ENCODE measurements at places on chromosomes 6 and 20.

DNA sequence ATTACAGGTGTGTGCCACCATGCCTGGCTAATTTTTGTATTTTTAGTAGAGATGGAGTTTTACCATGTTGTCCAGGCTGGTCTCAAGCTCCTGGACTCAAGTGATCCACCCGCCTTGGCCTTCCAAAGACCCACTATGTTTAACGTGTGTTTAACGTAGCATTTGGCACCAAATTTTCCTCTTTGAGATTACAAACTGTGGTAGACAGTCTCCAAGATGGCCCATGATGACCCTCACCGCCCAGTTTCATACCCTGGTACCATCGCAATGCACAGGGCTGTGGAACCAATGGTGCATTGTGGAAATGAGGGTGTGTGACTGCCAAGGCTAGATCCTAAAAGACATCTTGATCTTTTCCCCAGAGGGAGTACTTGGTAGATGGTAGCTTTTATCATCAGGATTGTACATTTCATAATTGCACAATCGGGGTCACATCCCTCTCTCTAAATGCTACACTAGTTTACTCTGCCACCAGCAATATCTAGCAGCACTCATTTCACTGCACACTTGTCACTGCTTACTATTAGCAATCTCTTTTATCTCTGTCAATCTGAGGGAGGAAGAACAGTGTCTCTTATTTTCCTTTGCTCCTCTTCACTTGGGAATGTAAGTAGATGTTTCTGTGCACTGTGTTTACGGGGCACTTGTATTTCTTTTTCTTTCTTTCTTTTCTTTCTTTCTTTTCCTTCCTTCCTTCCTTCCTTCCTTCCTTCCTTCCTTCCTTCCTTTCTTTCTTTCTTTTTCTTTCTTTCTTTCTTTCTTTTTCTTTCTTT lies 96.9 kb downstream of the NOL4L start:
- DNase-seq: no peak

DNA sequence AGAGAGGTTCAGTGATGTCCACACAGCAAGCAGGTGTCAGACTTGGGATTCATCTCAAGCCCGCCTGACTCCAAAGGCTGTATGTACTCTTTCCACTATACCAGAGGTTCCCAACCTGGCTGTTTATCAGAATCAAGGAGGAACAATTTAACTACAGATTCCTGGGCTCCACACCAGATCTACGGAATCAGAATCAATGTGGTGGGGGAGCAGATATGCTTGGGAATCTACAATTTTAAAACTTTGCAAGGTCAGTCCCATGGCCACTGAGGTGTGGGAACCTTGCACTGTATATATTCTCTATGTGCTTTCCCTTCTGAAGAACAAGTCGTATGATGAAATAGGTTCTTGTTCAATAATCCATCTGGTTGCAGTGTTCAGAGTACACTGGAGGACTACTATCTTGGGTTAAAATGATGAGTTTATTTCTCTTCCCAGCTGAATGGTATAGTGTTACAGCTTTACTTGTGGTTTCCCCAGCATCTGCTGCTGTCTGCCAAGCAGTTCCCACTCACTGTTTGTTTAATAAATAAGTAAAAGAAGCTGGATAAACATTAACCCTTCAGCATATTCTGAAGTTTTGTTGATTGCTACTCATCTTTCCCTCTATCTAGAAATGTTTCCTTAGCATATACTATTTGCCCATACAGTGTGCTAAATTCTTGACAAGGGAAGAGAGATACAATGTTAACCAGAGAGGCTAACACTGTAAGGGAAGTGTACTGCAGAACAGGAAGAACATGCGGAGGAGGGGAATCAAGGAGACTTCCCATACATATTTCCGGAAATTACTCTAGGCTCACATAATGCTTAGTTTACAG lies 9.9 kb downstream of the TTI1 start:
- DNase-seq: peak; percentile 96

DNA sequence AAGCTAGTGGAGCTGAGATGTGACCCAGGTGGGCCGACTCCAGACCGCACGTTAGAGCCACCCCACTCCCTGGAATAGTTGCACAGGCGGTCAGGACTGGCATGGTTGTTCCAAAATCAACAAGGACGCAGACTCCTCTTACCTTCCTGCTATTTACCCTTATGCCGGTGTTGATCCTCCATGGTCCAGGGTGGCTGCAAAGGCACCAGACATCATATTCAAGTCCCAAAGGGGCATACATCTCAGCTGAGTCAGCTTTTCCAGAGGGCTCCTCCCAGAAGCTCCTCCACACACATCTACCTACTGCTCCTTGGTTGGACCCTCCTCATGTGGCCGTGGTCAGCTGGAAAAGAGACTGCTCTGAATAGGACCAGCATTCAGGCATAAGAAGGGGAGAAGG lies 112.2 kb downstream of the SYCP2 start:
- no peak for DNase-seq

DNA sequence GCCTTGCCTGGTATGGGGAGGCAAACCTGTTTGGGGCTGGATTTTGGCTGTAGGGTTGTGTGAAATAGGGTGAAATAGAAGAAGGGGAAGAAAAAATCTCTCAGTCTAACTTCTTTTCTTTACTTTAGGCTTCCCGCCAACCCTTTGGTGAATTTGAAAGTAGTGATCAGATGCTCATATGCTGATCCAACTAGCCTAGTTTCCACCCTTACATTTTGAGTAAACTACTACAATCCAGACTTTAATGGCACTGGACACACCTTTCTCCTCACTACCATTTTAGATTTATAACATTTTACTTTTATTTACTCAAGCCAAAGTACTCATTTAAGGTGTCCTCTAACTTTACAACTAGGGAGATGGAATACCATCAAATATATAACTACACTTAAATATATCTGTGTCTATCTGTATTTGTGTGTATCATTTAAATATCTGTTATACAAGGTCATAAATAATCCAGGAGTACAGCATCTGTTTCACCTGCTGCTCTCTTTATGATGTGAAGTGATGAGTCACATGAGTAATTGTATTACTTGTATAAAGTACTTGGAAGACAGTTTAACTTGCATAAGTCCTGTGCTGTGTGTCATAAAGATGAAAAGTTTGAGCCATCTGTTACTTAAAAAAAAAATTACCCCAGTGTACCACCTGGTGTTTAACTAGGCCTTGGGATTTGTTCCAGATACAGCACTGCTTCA lies 172.1 kb downstream of the CDKAL1 start:
- peak; percentile 65 for DNase-seq

- no peak for DNase-seq
These were observed 1.6 kb upstream of the PCK1 start for GRCh38 chr20:57559289-57559634.

- no peak for DNase-seq
These were observed 27.9 kb downstream of the SULF2 start for GRCh38 chr20:47757145-47758035.

GRCh38 chr6:109008537-109009235 lies 86.0 kb downstream of the SESN1 start:
- peak; percentile 47 for DNase-seq

GRCh38 chr6:3825331-3825831 lies 23.8 kb upstream of the FAM50B start:
- DNase-seq: peak; percentile 73

GRCh38 chr6:90078513-90079289 lies 184.4 kb downstream of the GJA10 start:
- no peak for DNase-seq
